ENCODE measurements at places on chromosomes 1 and 21.

- DNase-seq = no peak
Observed at GRCh38 chr1:207366022-207366421, 44.5 kb downstream of the CD55 start.

DNA sequence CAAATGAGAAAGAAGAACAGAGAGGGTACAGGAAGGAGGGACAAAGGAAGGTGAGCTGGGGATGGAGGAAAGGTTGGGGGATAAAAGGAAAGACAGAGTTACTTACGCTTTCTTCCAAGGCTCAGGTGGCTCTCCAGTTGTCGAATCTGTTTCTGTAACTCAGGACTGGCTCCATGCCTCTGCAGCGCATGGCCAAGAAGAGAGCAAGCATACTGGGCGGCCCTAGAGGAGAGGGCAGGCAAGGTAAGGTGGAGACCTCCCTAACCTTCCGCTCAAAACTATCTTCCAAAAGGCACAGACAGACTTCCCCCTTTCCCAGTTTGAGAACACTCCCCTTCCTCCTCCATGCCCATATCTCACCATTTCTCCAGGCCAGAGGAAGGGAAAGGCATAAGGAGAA lies 922 bp downstream of the PEX11B start:
- DNase-seq = no peak

- DNase-seq = no peak
Observed at GRCh38 chr1:221356693-221357092, 385.2 kb downstream of the DUSP10 start.

DNA sequence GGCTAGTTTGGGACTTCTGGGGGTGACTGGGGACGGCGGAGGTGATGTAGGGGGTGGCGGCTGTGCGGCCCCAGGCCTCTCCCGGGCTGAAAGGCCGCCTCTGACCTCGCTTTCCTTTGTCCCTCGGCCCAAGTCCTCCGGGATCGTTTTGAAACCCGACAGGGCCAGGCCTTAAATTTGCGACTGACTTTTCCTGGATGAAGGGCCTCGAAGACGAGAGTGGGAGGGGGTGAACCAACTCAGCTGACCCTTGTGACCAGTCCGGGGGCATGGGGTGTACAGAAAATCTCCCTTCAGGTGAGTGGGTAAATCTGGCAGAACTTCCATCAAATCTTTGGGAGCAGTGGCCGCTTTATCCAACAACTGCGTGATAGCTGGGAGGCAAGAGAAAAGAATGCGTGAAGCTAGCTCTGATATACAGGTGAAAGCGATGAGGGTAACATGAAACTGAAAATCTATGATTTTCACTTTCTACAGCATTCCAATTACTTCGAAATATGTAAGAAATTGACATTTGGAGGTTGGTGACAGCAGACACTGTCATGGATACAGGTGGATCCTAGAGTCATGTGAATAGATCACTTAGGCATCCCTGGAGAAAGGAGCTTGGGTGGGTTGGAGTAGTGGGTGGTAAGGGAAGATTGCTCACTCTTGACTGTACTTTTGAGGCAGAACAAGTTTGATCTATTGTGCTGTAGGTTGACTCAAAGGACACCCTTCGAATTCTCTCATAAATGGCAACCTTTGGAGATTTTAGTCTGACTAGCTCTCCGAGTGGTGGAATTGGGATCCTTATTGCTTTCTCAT lies 885 bp downstream of the AHCYL1 start:
- no peak for DNase-seq

GRCh38 chr21:43921571-43921978 lies 56.6 kb downstream of the AGPAT3 start:
- DNase-seq = no peak

- no peak for DNase-seq
Observed at GRCh38 chr1:168623003-168623828, 46.8 kb downstream of the XCL1 start.

- DNase-seq = no peak
Observed at GRCh38 chr1:241118049-241118448, 239.0 kb downstream of the RGS7 start.

GRCh38 chr1:32764826-32765569 lies 52.2 kb downstream of the YARS1 start:
- DNase-seq = no peak

GRCh38 chr21:38765056-38765455 lies 40.7 kb upstream of the ETS2 start:
- DNase-seq = no peak

GRCh38 chr1:243351337-243351736 lies 95.5 kb downstream of the SDCCAG8 start:
- DNase-seq = no peak

GRCh38 chr1:109974191-109974590 lies 10.4 kb upstream of the AHCYL1 start:
- no peak for DNase-seq

- DNase-seq = no peak
Observed at GRCh38 chr1:65083263-65083896, 64.6 kb upstream of the AK4 start.

DNA sequence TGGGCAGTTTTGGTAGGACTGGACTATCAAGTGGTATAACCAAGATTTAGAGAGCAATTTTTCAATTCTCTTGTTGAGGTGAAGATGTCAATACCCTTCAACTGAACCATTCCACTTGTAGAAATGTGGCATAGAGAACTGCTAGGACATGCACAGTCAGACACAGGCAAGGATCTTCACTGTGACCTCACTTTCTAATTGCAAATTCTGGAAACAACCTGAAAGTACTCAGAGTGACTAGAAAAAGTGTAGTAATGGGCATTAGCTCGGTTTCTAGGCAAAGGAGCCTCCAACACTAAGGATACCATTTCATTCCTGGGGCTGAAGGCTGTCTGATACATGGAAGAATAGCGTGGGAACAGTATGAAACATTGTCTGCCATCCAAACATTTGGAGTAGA lies 433.0 kb upstream of the RUNX1 start:
- no peak for DNase-seq

DNA sequence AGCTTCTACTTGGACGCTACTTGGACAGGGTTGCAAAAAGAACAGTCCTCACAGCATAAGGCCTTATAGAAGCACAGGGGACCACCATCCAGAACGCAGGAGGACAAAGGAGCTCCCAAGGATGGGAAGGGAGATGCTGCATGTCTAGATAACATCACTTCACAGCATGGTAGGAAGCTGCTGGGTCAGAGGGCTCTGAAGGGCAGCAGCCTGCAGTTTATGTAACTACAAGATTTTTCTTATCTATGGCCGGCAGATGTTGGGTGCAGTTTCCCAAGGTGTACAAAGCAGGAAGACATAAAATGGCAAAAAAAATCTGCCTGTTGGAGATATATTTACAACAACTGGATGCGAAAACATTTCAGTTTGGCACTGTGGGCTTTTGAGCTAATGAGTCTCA lies 45.3 kb upstream of the SLC5A9 start:
- DNase-seq = no peak

DNA sequence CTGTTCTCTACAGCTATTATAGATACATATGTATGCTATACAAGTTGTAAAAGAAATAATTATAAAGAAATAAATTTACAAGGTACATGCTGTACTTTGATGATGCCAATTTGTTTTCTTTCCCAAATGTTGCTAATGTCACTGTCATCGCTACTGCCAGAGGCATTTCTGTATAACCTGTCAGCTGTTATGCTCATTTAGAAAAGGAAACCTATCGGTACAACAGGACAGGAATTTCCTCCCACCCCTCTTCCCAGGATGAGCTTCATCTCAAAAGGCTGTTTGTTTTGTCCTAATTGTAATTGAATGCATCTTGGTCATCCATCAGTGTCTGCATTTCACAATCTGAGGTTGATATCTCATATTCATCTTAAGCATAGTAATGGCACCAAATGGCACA lies 975.7 kb downstream of the TTLL7 start:
- DNase-seq = no peak

GRCh38 chr1:72942008-72942407 lies 659.7 kb upstream of the NEGR1 start:
- no peak for DNase-seq

GRCh38 chr1:116726872-116727820 lies 27.1 kb upstream of the CD2 start:
- DNase-seq = no peak

DNA sequence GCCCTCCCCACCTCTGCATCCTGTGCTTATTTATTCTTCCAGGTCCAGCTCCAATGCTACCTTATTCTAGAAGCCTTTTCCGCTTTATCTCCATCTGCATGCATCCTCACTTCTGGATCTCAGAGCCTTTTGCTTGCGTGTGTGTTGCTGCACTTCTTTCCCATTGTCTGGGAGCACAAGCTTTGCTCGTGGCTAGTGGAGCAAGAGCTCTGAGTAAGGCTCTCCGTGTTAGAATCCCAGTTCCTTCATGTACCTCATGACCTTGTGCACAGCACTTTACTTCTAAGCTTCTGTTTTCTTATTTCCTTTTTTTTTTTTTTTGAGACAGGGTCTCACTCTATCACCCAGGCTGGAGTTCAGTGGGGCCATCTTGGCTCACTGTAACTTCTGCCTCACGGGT lies 140.0 kb upstream of the POU3F1 start:
- DNase-seq = no peak

GRCh38 chr1:71054281-71054731 lies 6.7 kb upstream of the PTGER3 start:
- DNase-seq = no peak

- no peak for DNase-seq
Observed at GRCh38 chr1:98962156-98962555, 42.5 kb downstream of the PLPPR5 start.

DNA sequence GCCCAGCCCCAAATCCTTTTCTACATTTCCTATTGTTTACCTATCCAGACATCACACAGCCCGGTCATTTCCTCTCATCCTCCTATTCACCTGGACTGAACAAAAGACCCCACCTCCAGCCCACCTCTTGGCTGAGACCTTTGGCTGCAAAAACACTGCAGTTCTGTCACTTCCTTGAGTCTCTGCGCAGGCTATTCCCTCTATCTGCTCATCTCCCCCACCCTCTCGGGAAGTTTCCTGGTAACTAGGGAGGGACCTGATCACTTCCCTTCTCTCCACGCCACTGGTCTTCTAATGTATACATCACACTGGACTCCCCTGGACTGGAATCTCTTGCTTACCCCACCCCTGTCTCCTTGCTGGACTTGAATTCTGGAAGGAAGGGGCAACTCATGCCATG lies 5.3 kb downstream of the HTR1D start:
- no peak for DNase-seq

- no peak for DNase-seq
Observed at GRCh38 chr1:179881642-179882252, 338 bp upstream of the TOR1AIP1 start.

- DNase-seq = no peak
Observed at GRCh38 chr1:110018396-110018795, 16.0 kb upstream of the STRIP1 start.

DNA sequence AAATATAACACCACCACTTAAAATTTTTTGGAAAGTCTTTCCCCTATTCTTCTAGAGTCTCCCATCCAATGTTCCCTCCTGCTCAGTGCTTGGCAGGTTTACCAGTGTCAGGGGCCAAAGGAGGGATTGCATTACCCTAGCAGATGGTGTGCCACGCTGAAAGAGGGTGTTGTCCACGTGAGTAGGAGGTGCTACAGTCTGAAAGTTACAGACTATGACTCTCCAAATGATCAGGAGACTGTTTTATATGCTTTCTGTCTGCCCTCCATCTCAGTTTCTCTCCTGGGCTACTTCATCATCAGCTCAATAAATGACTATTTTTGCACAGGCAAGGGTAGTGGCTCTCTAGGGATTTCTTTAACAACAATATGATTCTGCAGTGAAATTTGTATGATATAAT lies 31.3 kb upstream of the ANGPTL7 start:
- no peak for DNase-seq

- no peak for DNase-seq
Observed at GRCh38 chr21:8988696-8989095, 1532.7 kb upstream of the TPTE start.

GRCh38 chr1:26203642-26204318 lies 13.4 kb downstream of the CATSPER4 start:
- no peak for DNase-seq

- no peak for DNase-seq
Observed at GRCh38 chr1:65330822-65331221, 21.5 kb downstream of the DNAJC6 start.

DNA sequence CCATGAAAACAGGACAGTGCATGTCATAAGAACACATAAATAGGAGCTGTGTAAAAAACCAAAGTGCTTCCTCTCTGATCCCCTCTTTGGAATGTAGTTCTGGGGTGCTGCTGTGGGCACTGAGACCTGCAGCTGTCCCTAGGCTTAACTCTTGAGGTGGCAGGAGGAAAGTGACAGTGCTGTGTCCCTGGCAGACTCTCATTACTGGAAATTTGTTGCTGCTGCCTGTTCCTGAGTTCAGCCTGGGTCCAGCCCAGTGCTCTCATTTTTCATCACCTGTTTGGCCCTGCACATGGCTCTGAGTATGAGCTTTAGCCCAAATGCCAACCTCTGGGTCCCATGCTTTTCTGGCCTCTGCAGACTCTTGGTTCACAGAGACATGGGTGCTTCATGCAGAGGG lies 329.3 kb downstream of the DSCAM start:
- DNase-seq = no peak

GRCh38 chr1:27968692-27969091 lies 8.9 kb downstream of the XKR8 start:
- no peak for DNase-seq

- DNase-seq = no peak
Observed at GRCh38 chr1:93394514-93394913, 48.8 kb downstream of the DR1 start.

GRCh38 chr1:231527586-231528171 lies 790 bp upstream of the TSNAX start:
- DNase-seq = no peak

DNA sequence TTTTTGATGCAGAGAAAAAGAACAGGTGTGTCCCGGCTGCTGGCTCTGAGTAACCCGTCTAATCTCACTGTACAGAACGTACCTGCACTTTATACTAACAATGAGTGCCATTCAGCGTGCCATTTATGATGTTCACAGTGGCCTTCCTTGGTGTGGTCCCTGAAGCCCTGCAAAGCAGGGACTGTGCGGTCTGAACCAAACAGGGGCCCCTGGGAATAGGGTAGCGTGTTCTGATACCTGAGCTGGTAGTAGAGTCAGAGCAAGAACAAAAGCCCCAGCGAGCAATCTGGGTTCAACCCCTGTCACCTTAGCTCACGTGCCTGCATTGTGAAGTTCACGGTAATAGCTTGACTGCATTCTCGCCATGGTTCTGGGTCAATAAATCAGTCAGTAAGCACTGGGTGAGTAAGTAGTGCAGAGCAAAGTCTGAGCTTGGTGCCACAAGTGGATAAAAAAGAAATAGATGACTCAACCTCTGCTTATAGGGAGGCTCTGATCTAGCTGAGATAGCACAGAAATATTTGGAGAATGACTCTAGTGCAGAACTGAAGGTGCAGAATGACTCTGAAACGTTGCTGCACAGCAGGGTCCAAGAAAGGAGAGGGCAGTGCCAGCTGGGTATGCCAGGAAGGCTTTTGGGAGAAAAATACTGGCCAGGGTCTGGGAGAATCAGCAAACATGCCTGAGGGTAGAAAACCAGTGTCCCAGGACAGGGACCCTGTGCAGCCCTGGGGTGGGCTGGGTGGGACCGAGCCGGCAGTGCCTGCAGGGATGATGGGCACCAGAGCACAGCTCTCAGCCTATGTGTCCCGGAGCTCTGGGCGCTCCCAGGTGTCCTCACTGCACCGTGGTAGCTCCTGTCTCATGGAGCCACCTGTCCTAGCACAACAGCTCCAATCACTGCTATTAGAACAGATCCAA lies 125.9 kb downstream of the RHOU start:
- DNase-seq = peak; percentile 18

GRCh38 chr1:154736841-154737240 lies 128.9 kb upstream of the ADAR start:
- no peak for DNase-seq
